ENCODE measurements at places on chromosomes 5 and 9.

- DNase-seq = no peak
Measured at GRCh38 chr9:33227008-33227398, 13.0 kb upstream of the SPINK4 start.

DNA sequence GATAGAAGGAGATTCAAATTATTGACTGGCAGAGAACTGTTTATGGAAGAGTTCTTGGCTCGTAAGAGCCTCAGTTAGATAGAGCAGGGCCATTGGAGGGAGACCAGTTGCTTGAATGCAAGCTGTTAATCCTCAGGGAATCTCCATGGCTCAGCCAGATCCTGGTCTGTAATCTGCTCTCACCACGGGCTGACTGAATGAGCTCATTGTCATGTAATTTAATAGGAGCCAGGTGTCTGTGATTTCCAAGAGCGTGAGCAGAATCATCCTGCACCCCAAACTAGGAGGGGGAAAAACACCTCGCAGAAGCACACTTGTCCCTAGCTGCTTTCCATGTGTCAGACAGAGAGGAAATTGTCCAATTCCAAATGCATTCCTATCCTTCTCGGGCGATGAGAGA is 19.1 kb upstream of the KCNMB1 start:
- DNase-seq = no peak

DNA sequence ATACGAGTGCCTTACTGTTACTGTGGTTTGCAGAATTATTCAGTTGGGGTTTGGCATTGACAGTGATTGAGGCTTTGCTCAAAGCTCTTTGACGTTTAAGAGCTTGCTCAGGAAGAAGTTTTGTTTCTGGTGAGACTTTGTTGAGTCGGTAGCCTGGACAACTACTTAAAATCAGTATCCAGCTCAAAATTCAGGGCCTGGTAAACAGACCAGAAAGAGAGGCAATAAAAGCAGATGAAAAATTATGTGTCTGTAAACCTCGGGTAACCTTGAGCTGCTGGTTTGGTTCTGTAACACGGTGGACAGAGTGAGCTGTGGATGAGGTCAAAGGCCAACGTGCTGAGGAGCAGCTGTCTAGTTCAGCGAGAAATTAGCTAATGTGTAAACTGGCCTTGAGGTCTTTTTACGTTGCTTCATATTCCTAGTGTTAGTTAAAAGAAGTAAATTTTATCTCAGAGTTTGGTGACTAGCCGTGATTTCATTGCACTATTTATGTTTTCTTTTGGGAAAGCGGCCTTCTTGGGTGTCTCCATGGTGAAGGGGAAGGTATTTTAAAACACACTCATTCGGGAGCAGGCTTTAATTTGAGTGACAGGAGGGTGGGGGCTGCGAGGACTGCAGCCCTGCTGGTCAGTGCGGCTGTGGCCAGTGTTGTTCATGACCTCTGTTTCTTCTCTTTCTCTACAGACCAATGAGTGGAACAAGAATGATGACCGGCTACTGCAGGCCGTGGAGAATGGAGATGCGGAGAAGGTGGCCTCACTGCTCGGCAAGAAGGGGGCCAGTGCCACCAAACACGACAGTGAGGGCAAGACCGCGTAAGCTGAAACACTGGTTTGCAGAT is 82.0 kb upstream of the TTC23L start:
- DNase-seq = no peak

DNA sequence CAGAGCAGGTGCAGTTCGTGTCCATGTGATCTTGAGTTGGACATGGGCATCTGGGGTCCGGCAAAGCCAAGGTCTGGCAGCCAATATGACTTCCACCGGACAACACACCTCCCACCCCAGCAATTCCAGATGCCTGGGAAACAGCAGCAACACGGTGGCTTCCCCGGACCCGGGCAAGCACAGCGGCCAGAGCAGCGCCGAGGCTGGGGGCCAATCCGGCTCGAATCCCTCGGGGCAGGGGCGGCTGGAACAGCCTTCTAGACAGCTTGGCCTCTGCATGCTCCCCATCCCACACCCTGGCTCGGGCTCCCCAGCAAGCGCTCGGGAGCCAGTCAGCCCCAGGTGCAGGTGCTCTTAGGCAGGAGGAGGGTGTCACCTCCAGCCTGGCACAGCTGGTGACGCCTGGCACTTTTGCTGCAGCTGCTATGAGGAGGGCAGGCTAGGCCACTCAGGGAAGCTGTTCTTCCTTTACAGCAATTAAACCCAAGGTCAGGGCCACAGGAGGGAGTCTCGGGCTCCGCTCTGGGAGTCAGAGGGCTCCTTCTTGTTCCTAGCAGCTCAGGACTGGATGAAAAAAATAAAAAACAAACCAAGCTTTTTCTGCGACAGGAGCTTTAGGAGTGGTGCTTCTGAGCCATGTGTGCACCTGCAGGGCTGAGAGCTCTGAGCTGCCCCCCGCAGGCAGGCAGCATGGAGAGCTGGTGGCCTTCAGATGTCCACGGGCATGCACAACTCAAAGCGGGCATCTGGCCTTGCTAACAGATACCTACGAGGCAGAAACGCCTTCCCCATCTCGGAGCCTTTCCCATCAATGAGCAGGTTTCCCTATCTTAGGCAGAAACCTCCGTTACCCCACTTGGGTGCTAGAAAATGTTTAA is 28.2 kb downstream of the DBH start:
- DNase-seq = no peak

DNA sequence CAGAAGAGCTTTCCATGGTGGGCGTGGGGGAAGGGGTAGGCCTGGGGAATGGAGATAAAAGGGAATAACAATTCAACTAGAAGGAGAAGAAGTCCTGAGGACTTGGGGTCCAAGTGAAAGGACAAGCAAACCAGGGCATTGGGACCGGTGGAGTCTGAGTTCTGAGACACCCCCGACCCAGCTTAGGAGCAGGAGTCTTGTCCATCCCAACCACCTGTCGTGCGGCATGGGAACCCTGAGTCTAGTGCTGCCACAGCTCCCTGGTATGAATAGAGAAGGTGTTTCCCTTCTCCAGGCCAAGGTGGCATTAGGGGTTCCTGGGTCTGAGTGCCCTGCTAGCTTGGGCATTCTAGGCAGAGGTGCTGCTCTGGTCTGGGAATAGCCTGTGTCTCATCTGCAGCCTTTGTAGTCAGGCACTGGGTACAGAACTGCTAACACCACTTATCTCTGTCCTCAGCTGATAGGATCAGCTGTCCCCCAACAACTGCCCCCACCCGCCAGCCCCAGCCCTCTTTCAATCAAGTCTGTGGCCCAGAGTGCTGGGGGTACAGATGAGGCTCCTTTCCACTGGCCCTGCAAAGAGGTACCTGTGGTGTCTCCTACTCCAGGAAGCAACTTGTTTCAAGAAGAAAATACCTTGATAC is 9.9 kb downstream of the HNRNPAB start:
- DNase-seq = no peak

DNA sequence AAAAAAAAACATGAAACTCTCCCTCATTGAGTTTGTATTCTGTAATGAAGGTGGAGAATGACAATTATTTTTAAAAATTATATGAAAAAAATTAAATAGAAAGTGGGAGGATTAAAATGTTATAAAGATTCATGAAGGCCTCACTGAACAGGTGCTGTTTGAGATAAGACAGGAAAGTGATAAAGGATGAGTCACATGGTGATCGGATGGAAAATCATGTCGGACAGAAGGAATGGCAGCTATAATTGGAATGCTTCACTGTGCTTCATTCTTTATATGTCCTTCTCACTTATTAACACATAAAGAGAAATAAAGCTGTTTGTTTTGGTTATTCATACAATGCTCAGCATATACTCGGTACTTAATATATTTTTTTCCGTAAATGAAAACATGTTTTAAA is 464.5 kb upstream of the RGMB start:
- no peak for DNase-seq

DNA sequence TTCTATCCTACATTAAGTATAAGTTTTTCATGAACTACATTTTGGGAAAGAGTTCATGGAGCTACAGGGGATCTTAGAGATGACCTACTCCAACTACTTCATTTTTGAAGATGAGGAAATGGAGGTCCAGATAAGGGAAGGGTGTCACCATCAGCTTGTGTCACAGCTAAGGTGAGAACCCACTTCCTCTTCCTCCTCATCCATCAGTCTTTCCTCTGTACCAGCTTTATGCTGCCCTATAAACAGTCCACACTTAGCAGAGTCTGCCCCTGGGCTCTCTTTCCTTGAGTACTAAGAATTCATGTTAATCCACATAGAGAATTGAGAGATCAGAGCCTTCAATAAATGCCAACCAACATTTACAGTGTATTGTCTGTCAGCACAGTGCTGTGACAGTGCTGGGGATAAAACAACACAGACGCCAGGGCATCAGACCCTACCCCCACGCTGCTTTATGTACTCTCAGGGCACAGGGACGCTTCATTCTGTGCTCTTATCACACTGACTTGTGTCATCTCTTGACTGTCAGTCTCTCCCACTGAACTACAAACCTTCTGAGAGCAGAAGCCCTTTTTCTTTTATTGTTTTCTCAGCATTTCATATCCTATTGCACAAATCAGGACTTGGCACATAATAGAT is 22.1 kb downstream of the ADRB2 start:
- DNase-seq = no peak

- no peak for DNase-seq
Measured at GRCh38 chr5:146409054-146409671, 38.0 kb upstream of the TCERG1 start.

DNA sequence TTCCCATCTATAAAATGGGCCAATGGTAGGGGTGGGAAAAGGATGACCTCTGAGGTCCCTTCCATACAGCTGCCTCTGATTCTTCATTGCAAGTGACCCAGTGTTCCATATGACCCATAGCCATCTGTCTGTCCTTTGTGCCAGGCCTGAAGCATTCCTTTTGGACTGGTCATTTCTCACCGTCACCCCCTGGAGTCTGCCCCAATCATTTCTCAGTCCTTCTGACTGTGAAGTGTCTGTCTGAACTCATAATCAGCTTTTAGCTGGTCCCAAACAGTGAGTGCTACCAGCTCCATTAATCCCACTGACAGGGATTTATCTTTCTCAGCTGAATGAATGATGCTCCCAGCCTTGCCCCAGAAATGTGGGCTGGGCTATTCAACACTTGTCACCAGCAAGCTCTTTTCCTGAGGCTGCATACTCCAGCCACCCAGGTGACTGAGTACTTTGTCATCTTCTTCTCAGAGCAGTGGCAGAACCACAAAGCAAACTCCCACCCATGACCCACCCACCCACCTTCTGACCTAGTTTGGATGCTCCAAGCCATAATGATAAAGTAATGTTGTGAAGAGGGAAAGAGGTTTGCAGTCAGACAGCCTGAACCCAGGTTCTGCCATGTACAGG is 37.4 kb downstream of the KCNIP1 start:
- no peak for DNase-seq

GRCh38 chr5:158165647-158166046 is 306.7 kb upstream of the CLINT1 start:
- DNase-seq = no peak

DNA sequence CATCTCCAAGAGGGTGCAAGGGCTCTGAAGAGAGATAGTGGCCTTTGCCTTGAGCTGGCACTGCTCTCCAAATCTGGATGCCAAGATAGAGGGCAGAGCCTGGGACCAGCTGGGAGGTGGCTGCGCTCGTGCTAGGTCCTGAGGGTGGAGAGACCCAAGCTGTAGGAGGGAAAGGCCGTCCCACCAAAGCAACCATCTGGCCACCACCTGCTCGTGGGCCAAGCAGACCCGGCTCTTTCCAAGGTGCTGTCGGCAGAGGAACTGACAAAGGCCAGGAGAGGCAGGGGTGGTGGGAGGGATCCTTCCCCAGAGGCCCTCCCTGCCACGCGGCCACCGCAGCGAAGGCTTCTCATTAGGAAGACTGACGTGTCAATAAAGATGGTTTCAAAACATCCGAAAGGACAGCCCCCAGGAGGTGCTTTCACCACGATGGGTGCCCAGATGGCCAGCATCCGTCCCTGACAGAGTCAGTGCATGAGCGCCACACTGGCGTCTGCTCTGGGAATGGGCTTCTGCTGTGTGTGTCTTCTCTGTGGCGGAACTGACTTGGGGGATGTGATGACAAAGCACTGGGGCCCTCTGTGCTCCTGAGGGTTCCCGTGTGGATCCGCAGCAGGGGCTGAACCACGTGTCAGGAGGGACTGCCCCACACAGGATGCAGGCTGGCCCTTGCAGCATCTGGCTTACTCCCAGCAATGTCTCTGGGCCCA is 213.5 kb downstream of the FANCC start:
- DNase-seq = no peak

DNA sequence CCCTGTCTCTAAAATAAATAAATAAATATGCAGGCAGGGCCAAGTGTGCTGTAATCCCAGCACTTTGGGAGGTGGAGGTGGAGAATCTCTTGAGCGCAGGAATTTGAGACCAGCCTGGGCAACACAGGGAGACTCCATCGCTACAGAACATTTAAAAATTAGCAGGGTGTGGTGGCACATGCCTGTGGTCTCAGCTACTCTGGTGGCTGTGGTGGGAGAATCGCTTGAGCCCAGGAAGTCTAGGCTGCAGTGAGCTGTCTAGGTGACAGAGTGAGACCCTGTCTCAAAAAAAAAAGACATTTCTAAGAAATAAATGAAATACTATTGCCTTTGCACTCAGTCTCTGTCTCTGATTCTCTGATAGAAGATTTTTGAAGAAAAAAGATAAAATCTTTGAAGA is 1.2 kb upstream of the PCDHGA10 start:
- no peak for DNase-seq

GRCh38 chr9:6845880-6846279 is 88.1 kb downstream of the KDM4C start:
- DNase-seq = no peak

- DNase-seq = no peak
Measured at GRCh38 chr5:115892021-115892420, 50.3 kb downstream of the AP3S1 start.

DNA sequence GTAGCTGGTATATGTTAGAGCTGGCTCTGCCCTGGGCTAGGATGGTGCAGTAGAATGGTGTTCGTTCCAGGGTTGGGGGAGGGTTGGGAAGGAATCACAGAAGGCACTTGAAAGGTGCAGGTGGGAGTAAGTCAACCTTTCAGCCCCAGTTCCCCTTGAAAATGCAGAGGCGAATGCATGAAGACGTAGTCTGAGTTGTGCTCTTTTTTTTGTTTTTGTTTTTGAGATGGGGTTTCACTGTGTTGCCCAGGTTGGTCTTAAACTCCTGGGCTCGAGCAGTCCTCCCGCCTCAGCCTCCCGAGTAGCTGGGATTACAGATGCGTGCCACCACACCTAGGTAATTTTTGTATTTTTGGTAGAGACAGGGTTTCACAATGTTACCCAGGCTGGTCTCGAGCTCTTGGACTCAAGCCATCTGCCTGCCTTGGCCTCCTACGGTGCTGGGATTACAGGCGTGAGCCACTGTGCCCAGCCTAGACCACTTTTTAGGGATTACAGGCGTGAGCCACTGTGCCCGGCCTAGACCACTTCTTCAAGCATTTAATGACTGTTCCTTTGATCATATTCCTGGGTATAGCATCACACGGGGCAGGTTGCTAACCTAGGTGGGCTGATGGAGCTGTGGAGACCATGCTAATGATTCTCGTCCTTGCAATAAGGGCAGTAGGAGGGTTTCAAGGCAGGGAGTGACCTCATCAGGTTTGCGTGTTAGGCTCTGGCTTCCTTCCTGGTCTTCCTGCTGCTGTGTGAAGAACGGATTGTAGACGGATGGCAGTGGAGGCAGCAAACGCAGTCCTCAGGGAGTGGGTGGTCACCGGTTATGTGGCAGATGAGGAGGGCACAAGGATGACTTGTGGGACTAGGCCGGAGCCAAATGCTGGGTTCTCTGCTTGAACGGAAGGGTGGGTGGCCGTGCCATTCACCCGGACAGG is 13.7 kb downstream of the EHMT1 start:
- no peak for DNase-seq

- no peak for DNase-seq
Measured at GRCh38 chr5:57862471-57862911, 379.9 kb upstream of the ACTBL2 start.
